Fibroblast of skin of right biceps (primary cell): ENCODE measurements at places on chromosomes 6 and 20.
A peak's percentile ranks its signal among the peaks of the same experiment; 100 is the strongest.

- DNase-seq = no peak
Observed at GRCh38 chr6:151142676-151143075, 97.1 kb upstream of the AKAP12 start.

- DNase-seq = no peak
Observed at GRCh38 chr6:96157018-96157565, 141.3 kb downstream of the FUT9 start.

DNA sequence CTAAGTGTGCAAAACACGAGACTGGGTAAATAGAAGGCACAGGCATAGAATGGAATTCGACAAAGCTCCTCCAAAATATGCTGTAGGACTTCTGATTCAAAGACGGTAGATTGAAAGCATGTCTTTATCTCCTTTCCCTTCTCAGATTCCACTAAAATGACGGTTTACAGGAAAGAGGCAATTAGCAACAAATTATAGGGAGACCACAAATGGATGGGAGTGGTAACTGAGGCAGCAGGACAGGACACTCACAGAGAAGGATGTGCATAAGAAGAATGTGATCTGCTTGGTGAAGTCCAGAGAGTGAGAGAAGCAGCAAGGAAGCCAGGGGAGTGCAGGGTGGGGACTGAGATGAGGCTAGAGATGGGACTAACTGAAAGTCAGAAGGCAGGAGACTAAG, 113.4 kb upstream of the MRPS10 start:
- peak; percentile 69 for DNase-seq

DNA sequence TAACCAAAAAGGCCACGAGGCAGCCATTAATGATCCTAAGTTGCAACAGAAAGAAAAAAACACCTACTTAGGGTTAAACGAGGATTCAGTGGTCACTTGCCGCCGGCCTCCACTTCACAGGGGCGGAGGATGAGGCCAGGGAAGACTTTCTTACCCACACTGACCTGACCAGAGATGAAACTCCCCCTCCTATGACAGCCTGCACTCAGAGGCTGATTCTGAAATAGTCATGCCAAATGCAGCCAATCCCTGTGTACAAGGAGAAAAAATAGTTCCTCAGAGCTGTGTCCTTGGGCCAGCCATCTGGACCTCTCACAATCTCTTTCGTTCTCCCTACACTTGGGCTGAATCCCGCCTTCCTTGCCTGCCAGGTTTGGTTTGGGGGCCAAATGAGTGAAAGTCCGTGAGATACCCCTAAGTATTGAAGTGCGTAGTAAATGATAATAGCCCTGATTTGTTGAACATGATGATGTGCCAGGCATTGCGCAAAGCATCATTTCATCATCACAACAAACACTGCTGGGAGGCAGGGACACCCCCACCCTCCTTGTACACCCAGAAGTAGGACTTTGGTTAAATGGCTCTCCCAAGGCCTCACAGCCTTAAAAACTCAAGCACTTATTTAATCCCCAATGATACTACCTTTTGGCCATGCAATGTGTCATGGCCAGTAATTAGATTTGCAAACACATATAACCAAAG, 3.2 kb upstream of the IRF4 start:
- DNase-seq = no peak

- no peak for DNase-seq
Observed at GRCh38 chr6:156752666-156753301, 24.4 kb upstream of the ARID1B start.

DNA sequence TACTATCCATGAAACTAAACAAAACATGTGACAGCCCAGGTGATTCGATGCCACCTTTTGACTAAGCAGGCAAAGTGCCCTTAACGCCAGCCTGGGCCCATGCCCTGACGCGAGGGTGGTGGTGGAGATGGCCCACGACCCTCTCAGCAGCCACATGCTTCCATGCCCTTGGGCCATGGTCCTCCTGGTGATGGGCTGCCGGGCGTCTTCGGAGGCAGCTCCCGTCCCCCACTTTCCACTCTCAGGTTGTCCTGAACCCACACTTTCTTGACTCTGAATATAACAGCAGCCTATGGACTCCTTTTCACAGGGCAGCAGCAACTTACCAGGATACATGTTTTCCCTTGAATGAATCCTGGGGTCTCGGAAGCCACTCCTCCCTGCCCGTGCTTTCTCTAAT, 33.6 kb downstream of the TMEM242 start:
- no peak for DNase-seq

DNA sequence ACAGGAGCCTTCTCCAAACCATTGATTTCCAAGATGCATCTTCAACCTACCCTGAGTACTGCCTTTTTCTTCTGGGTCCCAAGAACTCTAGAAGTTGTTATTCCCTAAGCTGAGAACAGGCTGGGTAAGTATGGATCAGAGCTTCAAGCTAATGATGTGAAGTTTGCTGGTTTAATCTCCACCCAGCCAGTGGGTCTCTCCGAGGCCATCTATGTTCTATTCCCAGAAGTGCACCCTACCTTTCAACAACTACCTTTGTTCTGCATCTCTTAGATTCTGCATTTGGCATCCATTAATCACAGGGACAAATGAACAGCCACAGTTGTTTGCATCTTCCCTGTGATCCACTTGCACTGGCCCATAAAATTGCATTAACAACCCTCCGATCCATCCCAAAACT, 246.2 kb downstream of the HIVEP2 start:
- DNase-seq = no peak

- DNase-seq = peak; percentile 42
Observed at GRCh38 chr6:147651249-147652063, 143.0 kb downstream of the SAMD5 start.

DNA sequence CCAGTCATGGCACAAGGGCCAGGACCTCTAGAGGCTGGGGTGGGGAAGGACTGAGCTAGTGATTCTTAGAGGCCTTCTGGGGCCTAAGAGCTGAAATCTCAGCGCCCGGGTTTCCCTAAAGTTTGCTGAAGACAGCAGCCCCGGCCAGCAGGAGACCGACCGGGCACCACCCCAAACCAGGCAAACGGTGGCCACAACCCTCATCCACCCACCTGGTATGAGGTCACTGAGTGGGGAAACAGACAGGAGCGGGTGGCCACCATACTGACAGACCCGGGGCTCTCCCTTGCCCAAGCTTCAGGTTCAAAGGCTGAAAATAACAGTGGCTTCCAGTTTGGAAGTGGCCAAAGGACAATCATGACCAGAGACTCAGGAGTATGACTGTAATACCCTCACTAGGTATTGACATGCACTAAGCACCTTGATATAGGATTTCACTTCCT, 35.0 kb upstream of the ID1 start:
- DNase-seq = no peak

DNA sequence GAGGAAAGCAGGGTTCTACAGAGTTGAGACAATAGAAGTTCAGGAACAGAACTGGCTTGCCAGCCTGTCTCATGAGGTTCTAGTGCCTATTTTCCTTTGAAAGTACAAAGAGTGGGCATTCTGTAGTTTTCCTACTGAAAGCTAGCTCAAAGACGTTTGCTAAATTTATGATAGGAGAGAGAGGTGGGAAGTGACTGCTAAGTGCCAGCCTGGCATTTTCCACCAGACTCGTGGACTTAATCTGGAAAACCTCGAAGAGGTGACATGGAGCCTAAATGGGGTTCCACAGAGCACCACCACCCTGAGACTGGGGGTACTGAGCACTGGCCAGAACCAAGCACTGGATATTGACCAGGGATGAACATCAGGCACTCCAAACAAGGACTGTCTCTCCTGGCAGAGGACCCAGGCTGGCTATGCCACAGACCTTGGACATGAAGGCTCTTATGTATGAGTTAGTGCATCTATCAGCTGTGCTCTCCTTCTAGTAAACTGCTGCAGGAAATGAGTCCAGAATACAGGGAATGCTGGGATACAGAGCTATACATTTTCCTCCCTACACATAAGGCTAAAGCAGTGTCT, 7.1 kb downstream of the PEX6 start:
- no peak for DNase-seq

- peak; percentile 28 for DNase-seq
Observed at GRCh38 chr6:22399693-22400092, 102.9 kb upstream of the PRL start.

GRCh38 chr6:118669561-118669960, 18.2 kb upstream of the CEP85L start:
- no peak for DNase-seq

DNA sequence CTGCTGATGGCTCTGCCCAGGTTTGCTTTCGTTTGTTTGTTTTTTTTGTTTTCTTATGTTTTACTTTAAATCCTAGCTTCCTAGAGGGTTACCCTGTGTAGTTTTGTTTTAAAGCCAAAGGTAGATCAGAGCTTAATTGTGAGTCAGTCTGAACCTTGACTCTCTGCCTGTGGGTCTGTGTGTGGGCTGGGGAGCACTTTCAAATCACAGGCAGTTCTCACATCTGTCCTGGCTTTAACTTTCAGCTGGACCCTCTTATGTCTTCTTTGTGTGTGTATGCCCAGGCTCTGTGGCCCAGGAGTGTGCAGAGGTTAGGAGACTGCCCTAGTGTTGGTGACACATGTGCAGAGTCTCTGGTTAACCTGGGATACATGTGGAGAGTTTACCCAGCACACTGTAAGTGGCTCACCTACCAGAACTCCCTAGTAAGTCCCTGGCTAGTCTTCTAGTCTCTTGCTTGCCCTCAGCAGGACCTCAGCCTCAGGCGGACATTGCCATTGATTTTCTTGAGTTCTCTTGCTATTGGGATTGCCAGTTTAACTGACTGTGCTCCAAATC, 19.0 kb downstream of the HIVEP1 start:
- DNase-seq = no peak

DNA sequence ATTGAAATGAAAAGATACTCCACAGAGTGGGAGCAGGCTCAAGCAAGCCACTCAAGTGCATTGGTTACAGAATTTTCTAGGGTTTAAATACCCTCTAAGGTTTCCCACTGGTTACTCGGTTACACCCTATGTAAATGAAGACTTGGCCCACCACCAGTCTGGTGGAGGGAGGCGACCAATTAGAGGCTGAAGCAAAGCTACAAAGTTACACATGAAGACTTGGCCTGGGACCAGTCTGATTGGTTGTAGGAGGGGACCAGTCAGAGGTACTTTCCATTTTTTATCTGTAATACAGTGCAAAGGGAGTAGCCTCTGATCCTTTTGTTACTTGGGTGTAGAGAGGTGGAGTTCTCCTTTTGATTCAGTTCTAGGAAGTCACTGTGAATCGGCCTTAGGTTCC, 7.6 kb downstream of the SRSF12 start:
- DNase-seq = no peak

- no peak for DNase-seq
Observed at GRCh38 chr6:127305741-127306140, 37.7 kb downstream of the ECHDC1 start.

DNA sequence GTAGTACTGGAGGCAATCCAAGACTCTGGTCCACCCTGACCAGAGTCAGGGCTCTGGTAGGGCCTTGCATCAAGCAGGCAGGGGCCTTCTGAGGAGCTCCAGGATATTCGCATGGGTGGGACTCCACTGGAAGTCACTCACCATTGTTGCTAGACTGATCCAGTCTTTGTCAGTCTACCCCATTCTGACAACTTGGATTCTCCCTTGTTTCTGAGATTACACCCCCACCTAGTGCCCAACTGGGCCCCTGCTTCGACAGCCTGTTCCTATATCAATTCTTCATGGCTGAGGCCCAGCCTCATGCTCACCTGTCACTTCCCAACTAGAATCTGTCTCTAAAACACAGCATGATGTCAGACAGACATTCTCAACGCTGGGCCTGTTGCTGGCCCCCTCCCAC, 5.2 kb downstream of the SLC35D3 start:
- no peak for DNase-seq

GRCh38 chr6:158009114-158009891, 27.6 kb downstream of the SYNJ2 start:
- peak; percentile 89 for DNase-seq

DNA sequence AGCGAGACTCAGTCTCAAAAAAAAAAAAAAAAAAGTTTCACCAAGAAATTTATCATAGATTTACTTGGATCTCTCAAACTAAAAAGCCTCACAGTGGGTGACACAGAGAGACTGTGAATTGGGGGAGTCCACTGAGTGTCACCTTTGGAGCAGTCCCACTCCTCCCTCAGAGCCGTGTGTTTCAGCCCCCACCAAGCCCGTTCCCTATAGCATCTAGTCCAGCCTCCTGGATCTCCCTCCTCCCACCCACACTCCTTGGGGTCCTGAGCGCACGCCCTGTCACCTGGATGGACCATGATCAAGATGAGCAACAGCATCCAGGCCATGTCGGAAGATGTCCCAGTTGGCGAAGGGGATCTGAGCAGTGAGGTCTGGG, 422 bp downstream of the NCR3 start:
- no peak for DNase-seq

DNA sequence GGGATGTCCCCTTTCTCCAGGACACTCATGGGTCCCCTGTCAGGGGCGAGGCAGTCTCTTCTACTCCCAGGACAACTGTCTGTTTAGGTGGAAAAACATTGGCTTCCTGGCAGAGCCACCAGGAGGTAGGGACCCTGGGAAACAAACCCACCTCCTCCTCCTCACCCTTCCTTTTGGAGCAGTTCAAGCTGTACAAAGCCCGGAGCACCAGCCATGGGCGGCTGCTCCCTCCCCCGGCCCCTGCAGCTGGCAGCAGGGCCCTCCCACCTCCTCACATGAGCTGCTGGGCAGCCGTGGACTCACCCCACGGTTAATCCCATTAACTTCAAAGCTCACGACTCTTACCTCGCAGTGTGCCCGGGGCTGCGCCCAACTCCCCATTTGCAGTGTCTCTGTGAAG, 48.6 kb downstream of the CDH4 start:
- DNase-seq = no peak

DNA sequence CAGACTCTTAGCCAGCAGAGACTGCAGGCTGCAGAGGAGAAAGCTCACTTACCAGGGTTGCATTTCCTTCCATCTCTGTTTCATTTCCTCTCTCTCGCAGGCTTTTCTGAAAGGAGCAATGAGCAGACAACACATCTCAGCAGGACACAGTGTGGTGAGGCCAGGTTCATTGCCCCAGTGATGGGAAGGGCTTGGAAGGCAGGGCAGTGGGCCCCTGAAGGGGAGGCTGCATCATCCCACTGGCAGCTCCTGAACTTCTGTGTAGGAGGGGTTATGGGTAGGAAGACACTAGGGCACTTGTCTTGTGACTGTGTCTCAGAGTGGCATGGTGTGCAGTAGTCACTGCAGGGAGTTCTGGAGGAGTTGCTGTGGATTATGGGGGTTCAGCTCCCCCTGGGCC, 246.8 kb downstream of the QKI start:
- DNase-seq = no peak

- no peak for DNase-seq
Observed at GRCh38 chr20:50318710-50319109, 128.1 kb downstream of the CEBPB start.

DNA sequence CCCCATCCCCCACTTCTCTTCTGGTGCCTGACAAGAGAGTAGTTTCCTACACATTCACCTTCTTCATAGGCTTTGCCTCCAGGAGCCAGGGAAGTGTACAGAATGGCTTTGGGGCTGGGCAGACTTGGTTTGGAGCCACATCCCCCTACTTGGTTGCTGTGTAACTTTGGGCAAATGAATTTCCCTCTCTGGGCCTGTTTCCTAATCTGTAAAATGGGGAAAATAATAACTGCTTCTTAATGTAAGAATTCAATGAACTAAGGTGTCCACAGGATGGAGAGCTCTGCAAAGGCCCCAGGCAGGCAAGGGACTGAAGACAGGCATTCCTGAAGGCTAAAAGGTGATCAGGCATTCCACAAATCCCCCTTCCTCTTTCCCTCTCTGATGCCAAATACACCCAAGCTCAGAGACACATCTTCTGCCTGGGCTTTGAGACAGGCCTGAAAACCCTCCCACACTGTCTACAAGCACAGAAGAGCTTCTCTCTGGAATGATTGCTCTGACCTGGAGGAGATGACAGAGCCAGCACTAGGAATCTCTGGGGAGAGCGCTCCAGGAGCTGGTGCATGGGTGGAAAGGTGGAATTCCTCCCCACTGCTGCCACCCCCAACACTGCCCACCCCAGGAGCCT, 6.9 kb upstream of the C20orf203 start:
- no peak for DNase-seq

- DNase-seq = no peak
Observed at GRCh38 chr6:28711788-28712341, 186.2 kb downstream of the GPX5 start.
